Neural progenitor cell (in vitro differentiated cells): ENCODE measurements at places on chromosomes 2 and 18. TPM values are rescaled to one million over a fixed set of nuclear protein-coding genes. Genes with fewer than 3 reads are reported as not detected.

DNA sequence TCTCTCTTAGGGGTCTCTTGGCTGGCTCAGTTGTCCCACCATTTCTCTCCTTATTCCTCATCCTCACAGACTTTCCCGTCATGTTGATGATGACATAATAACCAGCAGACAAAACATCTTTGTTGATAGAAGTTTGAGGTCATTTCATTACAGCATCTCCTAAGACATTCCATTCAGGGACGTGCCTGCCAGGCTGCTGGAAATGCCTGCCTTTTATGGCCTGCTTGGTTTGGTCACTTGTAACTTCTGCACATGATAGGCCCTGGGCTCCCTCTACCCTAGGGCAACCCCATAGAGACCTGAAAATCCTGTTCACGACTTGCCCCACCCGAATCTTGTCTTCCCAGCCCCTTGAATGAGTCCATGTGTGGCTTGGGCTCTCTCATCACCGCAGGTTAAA lies 81.7 kb downstream of the SDC1 start:
- no peak for DNase-seq

The CPO gene
- not detected in 2 replicates for total RNA-seq

DNA sequence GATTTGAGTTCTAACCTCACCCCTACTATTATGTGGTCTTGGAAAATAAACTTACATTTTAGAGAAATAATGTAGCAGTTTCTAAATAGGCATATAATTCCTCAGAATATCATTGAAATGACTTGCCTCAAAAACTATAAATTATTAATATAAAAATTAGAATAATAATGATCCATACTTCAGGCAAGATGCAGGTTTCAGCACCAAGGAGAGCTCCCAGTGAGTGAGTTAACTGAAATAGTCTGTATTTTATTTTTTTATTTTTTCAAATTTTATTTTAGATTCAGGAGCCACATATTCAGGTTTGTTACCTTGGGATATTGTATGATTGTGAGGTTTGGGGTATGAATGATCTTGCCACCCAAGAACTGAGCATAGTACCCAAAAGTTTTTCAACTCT lies 472.2 kb upstream of the DCC start:
- DNase-seq: peak; percentile 44

- DNase-seq: peak; percentile 55
Measured at GRCh38 chr2:217918308-217919024, 84.3 kb downstream of the TNS1 start.

- no peak for DNase-seq
Measured at GRCh38 chr2:37623971-37624900, 47.2 kb downstream of the CDC42EP3 start.

- no peak for DNase-seq
Measured at GRCh38 chr2:200171731-200172482, 134.6 kb upstream of the SPATS2L start.

- no peak for DNase-seq
Measured at GRCh38 chr2:48467637-48468036, 62.3 kb upstream of the STON1 start.

GRCh38 chr2:38534746-38535403 lies 67.9 kb downstream of the HNRNPLL start:
- no peak for DNase-seq

The SKOR2 gene
- total RNA-seq: not detected in 2 replicates
